ENCODE measurements at places on chromosomes 12 and 14. TPM values are rescaled to one million over a fixed set of nuclear protein-coding genes. Genes with fewer than 3 reads are reported as not detected.
A peak's percentile ranks its signal among the peaks of the same experiment; 100 is the strongest.

GRCh38 chr14:54362089-54362504 lies 34.7 kb upstream of the CDKN3 start:
- H3K36me3 ChIP-seq: no peaks in the 10 kb centered on the region
- H3K4me1 ChIP-seq: peaks cover 55% of the 10 kb centered on the region
- no peak overlapping the region for H3K4me3 ChIP-seq
- H3K27me3 ChIP-seq: peaks cover 4% of the 10 kb centered on the region
- no peak for DNase-seq

- no peak overlapping the region for H3K27ac ChIP-seq
- peak; percentile 70 for DNase-seq
- no peak overlapping the region for H3K4me3 ChIP-seq
- peaks cover 5% of the 10 kb centered on the region for H3K27me3 ChIP-seq
Observed at GRCh38 chr14:76644855-76645518, 116.3 kb upstream of the VASH1 start.

TMEM121 gene
- total RNA-seq: 1.6 TPM

DNA sequence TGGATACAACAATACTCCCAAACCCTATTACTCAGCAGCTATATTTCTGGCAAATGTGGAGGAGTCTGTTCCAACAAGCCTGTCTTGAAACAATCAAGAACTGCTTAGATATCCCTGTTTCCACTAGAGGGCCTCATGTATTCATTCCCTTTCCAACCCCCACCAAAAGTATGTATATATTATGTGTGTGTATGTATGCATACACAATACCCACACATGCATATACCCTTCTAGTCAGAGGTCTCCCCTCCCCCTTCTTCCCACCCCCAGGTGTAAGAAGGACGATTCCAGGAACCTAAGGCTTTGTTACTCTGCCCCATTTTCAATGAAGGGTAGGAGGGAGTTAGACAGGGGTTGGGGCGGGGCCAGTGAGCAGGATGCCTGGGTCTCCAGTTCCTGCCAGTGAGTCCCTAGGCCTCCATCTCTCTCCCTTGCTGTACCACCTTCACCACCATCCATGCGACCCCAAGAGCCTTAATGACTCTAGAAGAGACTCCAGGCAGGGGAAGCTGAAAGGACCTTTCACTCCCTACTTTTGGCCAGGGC lies at the start of gene DGKA:
TSS of gene DGKA (plus strand) at position 392 of the 546 bp plus-strand sequence. CDS start 5,342 bp downstream, outside the sequence.
- DNase-seq: peak; percentile 32
- peaks cover 44% of the 10 kb centered on the region for H3K4me1 ChIP-seq

OTUB2 gene
- total RNA-seq: 2.3 TPM
